Activated CD4-positive, alpha-beta T cell treated with anti-CD3 and anti-CD28 coated beads, Interleukin-2, amount 10 ng/mL, durations not matched to agents 24 days and 14 days (primary cell): ENCODE measurements at places on chromosomes 3 and 15. TPM values are rescaled to one million over a fixed set of nuclear protein-coding genes. Genes with fewer than 3 reads are reported as not detected.

DNA sequence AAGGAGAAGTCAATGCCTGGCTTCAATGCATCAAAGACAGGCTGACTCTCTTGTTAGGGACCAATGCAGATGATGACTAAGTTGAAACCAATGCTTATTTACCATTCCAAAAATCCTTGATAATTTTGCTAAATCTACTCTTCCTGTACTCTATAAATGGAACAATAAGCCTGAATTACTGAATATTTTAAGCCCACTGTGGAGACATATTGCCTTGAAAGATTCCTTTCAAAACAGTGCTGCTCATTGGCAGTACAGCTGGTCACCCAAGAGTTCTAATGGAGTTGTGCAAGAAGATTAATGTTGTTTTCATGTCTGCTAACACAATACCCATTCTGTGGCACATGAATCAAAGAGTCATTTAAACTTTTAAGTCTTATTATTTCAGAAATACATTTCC lies 181.0 kb upstream of the CBLB start:
- H3K4me1 ChIP-seq: peaks cover 9% of the 10 kb centered on the region
- H3K4me3 ChIP-seq: no peak overlapping the region
- no peaks in the 10 kb centered on the region for H3K27me3 ChIP-seq
- H3K27ac ChIP-seq: no peak overlapping the region
- H3K36me3 ChIP-seq: peaks cover 6% of the 10 kb centered on the region

- H3K4me1 ChIP-seq: peaks cover 25% of the 10 kb centered on the region
- H3K27me3 ChIP-seq: no peaks in the 10 kb centered on the region
- H3K4me3 ChIP-seq: no peak overlapping the region
- DNase-seq: no peak
- no peaks in the 10 kb centered on the region for H3K36me3 ChIP-seq
These were observed 484.6 kb upstream of the TBL1XR1 start for GRCh38 chr3:177681852-177682251.

DNA sequence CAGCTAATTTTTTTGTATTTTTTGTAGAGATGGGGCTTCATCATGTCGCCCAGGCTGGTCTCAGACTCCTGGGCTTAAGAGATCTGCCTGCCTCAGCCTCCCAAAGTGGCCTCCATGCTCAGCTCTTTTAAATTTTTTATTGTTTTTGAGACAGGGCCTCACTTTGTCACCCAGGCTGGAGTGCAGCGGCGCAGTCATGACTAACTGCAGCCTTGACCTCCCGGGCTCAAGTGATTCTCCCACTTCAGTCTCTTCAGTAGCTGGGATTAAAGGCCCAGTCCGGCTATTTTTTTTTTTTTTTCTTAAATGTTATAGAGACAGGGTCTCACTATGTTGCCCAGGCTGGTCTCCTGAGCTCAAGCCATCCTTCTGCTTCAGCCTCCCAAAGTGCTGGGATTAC lies 15.1 kb upstream of the BAHD1 start:
- no peak overlapping the region for H3K27ac ChIP-seq
- no peaks in the 10 kb centered on the region for H3K36me3 ChIP-seq
- DNase-seq: no peak
- H3K4me3 ChIP-seq: no peak overlapping the region
- no peaks in the 10 kb centered on the region for H3K4me1 ChIP-seq

C3orf20 gene
- total RNA-seq: 0.19 and 0.28 TPM in 2 replicates

DNA sequence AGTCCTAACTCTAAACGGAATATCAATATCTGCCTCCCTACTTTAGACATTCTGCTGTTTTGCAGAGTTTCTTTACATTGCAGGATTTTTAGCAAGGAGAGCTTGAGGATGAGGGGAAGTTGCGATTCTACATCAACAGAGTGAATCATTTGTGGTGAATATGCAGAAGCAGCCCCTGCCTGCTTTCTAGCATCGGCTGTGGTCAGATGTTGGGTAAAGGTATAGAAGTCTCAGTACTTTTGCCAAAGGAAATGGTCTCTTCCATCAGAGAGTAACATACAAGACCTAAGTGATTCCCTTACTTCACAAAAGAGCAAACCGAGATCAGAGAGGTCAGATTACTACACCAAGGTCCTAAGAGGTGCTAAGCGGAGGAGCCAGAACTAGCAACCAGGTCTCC lies 15.2 kb downstream of the ST3GAL6 start:
- no peaks in the 10 kb centered on the region for H3K36me3 ChIP-seq
- no peak overlapping the region for H3K27ac ChIP-seq
- peaks cover 7% of the 10 kb centered on the region for H3K4me1 ChIP-seq
- DNase-seq: no peak
- peaks cover 8% of the 10 kb centered on the region for H3K27me3 ChIP-seq

DNA sequence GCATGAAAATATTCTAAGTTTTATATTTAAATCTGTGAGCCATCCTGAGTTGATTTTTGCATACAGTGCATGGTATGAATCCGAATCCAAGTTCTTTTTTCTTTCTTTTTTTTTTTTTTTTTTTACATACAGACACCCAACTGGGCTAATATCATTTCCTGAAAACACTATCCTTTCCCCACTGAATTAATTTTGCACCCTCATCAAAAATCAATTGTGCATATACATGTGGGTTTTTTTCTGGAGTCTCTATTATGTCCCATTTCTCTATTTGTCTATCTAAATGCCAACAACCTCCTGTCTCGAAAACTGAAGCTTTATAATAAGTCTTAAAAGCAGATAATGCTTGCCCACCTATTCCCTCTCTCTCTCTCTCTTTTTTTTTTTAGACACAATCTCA lies 5.9 kb upstream of the ABI3BP start:
- no peaks in the 10 kb centered on the region for H3K4me1 ChIP-seq
- H3K27ac ChIP-seq: no peak overlapping the region
- no peak overlapping the region for H3K4me3 ChIP-seq
- DNase-seq: no peak

DNA sequence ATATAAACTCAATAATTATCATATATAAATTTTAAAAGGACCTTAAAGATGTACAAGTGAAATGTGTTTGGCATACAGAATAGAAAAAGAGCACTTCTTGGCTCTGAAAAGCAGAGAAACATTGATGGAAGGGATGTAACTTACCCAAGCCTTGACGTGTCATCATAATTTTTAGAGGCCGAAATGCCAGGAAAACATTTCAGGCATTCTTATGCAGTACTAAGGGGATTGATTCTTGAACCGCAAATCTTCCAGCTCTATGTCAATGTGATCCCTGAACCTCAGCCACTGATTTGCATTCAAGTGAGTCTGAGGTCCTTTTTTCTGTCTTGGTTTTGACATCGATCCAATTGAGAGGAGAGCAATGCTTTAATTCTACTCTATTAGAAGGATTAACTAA lies 97.8 kb downstream of the CLDN1 start:
- no peak for DNase-seq
- H3K4me1 ChIP-seq: no peaks in the 10 kb centered on the region
- no peaks in the 10 kb centered on the region for H3K36me3 ChIP-seq
- no peak overlapping the region for H3K27ac ChIP-seq
- peaks cover 5% of the 10 kb centered on the region for H3K27me3 ChIP-seq

P2RY13 gene
- total RNA-seq: not detected in 2 replicates
